ENCODE measurements at places on chromosomes 7 and 10.
A peak's percentile ranks its signal among the peaks of the same experiment; 100 is the strongest.

DNA sequence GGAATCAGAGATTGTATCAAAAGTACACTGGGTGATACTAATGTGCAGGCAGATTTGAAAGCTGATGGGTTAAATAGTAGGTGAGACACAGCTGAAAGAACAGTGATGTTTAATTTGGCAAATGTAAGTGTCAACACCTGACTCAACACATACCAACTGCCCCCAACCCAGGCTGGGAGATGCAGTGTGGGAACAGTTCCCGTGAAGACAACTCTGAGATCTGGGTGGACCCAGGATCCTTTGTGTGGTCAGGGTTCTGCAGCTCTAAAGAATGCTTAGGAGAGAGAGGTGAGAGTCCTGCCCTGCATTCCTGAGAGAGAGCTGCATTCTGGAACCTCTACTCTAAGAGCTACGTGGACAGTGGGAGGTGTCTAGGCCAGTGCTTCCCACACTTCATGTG lies 479.7 kb downstream of the RPS24 start:
- DNase-seq, result no peak

DNA sequence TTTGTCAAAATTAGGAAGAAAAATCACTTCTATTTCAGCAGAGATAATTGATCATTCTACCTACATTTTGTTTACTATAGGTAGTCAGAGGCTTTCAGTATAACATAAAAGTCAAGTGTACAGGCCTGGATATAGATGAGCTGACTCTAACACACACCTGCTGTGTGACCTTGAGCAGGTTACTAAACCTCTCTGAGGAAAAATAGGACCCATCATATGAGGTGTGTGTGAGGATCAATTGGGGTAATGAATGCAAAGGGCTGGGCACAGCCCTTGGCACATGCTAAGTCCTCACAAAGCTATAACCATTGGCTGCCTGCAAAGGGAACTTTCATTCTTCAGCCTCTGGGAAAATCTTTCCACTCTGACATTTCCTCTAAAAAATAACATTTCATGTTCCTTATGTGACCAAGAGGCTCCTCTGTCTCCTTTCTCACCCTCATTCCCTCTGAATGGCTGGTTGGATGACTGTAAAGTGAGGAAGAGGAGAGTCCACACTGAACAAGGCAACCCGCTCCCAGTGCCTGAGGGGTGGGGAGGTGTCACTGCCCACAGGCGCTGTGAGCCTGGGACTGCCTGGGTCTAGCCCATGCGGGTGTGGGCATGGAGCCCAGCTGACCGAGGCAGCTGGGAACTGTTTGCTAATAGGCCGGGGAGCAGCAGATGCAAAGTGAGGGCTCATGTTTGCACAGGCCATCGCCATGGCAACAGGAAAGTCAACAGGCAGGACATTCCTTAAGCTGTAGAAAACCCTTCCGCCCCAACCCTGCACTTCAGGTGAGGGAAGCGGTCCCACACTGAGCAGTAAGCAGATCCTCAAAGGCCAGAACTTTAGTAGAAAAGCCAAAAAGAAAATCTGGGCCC lies 36.8 kb downstream of the MYOF start:
- no peak for DNase-seq

- DNase-seq, result no peak
Measured at GRCh38 chr7:24334012-24334411, 50.0 kb downstream of the NPY start.

DNA sequence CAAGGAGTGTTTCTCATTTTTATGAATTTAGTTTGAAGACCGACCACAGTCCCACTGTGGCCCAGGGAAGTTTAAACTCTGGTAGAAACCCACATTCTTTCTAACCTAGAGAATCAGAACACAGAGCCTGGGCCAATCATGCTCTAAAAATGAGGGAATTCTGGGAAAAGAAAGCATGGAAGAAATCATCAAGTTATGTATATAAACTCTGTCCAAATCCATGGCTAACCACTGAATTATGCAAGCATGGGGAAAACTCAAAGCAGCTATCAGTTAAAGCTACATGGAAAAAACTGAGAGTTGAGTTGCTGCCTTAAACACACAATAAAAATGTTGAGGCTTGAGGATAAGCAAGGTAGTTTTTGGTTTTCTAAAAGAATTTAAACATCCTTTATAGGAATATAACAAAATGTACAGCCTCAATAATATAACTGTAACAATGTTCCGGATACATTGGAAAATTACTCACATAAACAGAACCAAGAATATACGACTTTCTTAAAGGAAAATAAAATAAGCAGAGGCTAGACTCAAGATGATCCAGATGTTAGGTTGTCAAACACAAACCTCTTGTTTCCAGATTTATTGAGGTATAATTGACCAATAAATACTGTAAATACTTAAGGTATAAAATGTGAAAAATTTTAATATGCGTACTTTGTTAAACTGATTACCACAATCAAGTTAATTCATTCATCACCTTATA lies 311.2 kb upstream of the GNAI1 start:
- no peak for DNase-seq

DNA sequence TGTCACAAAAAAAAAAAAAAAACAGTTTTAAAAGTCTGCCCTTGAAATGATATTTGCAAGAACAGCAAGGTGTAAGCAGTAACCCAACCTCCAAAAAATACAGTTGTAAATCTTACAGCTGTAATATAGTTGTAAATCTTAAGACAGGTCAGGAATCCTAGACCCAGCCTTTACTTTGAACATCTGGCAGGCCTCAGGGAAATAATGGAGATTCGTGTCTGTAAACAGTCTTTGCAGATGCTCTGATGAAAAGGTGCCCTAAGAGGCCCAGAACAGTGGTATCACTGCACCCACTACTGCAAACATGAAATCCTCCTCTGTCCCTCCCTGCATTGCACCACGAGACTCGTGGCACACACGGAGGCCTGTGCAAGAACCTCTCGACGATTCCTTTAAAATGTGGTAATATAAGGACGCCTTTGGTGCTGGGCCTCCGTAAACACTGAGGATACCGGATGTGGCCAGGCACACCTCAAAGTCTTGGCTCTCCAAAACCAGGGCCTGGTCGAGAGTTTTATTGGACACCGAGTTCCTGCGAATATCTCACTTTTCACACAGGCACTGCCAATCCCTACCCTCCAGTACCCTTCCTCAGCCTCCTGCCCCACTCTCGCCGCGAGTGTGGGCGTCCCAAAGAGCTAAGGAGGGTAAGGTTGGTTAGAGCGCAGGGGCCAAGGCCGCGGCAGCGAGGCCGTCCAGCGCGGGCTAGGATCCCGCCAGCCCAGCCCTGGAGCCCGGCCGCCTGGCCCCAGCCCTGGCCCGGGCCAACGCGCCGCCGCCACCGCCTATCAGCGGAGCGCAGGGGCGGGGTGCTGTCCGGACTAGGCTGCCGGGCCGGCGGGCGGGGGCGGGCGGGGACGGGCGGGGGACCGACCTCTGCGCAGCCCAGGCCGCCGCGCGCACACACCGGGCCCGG lies at the start of gene REEP3:
REEP3 (plus strand) TSS at position 902 of the 916 bp plus-strand sequence. CDS start 145 bp downstream, outside the sequence.
- peak; percentile 16 for DNase-seq

- no peak for DNase-seq
Measured at GRCh38 chr10:100579261-100580090, 43.7 kb downstream of the HIF1AN start.

- DNase-seq, result no peak
Measured at GRCh38 chr10:129345763-129346162, 121.3 kb upstream of the MGMT start.

- no peak for DNase-seq
Measured at GRCh38 chr10:122154545-122155366, 116.3 kb upstream of the BTBD16 start.

GRCh38 chr10:108319434-108320222 lies 1155.1 kb upstream of the SORCS1 start:
- no peak for DNase-seq

- DNase-seq, result peak; percentile 4
Measured at GRCh38 chr7:86939197-86939814, 120.1 kb downstream of the ELAPOR2 start.

- DNase-seq, result no peak
Measured at GRCh38 chr7:157751406-157751805, 414.6 kb downstream of the DNAJB6 start.

DNA sequence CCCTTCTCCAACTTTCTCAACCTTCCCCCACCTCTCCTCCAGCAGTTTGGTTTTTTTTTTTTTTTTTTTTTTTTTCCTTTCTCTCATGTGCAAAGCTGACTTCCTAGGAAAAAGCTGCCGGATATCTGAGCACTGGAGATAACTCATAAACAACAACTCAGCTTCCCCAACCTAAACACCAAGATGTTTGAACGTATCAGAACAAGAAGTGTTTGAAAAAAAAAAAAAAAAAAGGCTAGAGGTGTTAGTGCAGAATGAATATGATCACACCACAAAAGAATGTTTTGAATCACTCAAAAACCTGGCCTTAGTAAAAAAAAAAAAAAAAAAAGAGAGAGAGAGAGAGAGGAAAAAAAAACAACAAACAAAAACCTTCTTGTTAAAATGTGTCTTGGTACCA lies 11.2 kb downstream of the GATA3 start:
- no peak for DNase-seq

DNA sequence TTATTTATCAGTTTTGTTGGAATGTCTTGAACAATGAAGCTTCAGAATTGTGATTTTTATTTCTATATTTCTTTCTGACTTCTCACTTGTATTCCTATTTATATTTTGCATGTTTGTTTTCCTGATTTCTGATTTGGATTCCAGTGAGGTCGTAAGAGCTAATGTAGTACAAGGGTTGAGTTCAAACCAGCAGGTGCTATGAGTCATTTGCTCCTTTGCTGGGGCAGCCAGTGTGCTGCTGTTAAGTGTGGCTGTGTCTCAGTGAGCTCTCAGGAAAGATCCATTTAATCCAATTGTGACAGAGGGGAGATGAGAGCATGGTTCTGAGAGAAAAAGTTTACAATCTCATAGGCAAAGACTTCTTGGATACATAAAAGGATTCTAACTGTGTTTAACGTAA lies 48.6 kb downstream of the MCU start:
- DNase-seq, result no peak

GRCh38 chr7:20185988-20186387 lies 31.2 kb downstream of the MACC1 start:
- DNase-seq, result no peak

GRCh38 chr10:96587264-96588059 lies 650 bp upstream of the TM9SF3 start:
- no peak for DNase-seq

GRCh38 chr7:14407246-14408015 lies 418.0 kb upstream of the ETV1 start:
- no peak for DNase-seq

DNA sequence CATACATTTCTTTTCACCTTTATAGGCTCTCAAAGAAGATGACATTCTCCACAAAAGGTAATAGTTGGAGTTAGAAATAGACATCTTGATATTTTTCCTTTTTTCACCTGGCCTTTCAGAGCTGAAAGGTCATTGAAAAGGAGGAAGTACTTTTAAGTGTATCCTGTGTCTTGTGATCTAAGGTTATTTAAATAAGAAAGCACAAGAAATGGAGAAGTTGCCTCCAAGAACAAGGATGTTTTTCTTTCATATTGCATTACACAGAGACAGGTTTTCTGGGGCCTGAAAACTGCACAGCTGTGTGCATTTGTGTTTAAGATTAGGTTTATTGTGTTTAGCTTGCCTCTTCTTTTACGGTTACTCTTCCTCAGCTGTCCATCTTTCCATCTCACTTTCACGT lies 103.4 kb upstream of the SEMA3D start:
- no peak for DNase-seq

DNA sequence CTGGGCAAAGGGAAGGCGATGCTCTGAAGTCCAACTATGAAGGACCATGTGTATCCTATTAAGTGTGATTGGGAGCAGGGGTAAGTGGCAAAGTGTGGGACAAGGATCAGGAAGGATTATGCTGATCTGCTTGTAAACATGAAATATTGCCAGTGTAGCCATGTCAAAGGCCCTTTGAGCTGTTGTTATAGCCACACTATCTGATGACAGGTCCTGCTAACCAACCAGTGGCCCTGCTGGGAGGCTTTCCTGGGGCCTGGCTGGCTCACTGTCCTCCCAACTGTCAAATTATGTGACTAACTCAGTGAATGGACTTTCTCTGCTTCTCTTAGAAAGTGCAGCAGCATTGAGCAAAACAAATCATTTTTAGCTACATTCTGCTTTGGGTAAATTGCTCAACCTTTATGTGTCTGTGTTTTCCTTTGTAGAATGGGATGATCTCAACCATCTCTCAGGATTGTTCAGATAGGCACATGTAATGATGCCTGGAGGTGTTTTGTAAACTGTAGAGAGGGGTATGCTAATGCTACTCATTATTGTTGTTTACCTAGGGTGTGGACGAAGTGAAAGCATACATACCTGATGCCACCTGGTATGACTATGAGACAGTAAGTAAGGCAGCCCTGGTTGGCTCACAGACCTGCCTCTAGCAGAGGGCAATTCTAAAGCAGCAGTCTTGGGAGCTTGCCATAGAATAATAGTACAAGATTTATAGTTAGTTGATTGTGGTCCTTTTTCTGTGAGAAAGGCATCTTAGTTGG lies 47.4 kb downstream of the MGAM2 start:
- DNase-seq, result no peak

- DNase-seq, result no peak
Measured at GRCh38 chr10:97000487-97001182, 168.5 kb downstream of the LCOR start.

- DNase-seq, result no peak
Measured at GRCh38 chr10:120783867-120784266, 67.3 kb upstream of the WDR11 start.

DNA sequence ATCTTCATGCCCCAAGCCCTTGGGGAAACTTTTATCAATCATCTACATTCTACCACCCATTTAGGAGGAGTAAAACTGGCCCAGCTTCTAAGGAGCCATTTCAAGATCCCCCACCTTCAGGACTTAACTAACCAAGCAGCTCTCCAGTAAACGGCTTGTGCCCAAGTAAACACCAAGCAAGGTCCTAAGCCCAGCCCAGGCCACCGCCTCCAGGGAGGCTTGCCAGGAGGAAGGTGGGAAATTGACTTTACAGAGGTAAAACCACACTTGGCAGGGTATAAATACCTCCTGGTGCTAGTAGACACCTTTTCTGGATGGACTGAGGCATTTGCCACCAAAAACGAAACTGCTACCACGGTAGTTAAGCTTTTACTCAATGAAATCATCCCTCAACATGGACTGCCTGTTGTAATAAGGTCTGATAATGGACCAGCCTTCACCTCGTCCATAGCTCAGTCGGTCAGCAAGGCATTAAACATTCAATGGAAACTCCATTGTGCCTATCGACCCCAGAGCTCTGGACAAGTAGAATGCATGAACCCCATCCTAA lies 5.6 kb downstream of the AKR1B15 start:
- DNase-seq, result no peak

DNA sequence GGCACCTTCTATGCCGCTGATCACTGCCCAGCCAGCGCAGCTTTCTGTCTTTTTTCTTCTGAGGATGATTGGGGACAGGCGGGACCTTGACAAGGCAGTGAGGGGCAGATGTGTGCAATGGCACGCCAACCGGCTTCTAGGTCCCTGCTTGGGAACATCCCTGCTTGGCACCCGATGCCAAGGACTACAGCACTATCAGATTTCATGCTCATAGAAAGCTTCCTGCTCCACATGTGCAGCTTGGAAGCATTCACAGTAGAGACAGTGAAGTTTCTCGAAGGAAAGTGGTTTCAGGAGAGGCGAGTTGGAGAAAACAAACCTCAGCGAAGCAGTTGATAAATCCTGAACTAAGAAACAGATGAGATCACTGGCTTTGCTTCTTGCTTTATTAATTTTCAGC lies 267.5 kb upstream of the HABP2 start:
- no peak for DNase-seq

Measured in CD8-positive, alpha-beta T cell (primary cell).